ENCODE measurements at places on chromosomes 1 and 21. TPM values are rescaled to one million over a fixed set of nuclear protein-coding genes. Genes with fewer than 3 reads are reported as not detected.

Gene HAO2
- polyA plus RNA-seq: not detected

Gene RHCE
- polyA plus RNA-seq: 0.30 TPM

Gene OR2T35
- polyA plus RNA-seq: not detected

Gene CFHR5
- not detected for polyA plus RNA-seq
